ENCODE measurements at places on chromosomes 11 and 22. TPM values are rescaled to one million over a fixed set of nuclear protein-coding genes. Genes with fewer than 3 reads are reported as not detected.

- peak; percentile 30 for DNase-seq
Measured at GRCh38 chr11:50174189-50174588, 141.5 kb downstream of the OR4C45 start.

DNA sequence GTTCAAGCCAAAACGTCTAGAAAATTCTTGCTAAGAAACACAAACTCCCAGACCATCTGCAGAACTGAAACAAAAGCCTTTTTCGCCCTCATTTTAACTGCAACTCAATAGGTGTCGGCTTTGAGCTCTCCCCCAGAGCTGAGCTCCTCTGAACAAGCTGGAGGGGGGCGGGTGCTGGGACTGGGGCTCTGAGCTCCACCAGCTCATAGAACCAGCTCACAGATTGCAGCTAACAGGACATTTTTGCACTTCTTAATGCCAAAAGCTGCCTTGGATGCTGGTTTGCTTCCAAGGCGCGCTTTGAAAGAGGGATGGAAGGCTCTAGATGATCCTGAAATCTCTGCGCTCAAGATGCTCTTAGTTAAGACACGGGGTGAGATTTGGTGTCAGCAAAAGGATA is 6.0 kb upstream of the YWHAH start:
- no peak for DNase-seq

The OR51M1 gene
- total RNA-seq = not detected

DNA sequence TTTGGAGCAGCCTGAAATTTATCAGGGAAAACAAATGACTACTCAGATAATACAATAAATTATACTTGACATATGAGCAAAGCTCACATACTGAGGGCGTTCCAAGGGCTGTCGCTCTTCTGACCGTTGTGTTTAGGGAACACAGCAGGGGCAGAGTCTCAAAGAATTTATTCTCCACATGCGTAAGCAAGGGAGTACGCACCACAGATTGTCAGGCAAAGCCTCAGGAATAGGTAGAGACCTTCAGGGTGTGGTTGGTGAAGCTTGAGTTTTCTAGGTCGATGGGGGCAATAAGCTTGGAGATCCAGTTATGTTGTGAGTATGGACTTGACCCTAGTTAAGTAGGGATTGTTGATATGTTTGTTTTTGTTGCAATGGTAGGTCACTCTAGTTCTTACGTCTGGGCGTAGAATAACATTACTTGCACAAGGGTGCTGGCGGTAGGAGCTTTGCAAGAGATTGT is 830 bp downstream of the ACAT1 start:
- DNase-seq = peak; percentile 58

GRCh38 chr11:74627381-74627780 is 35.0 kb downstream of the POLD3 start:
- no peak for DNase-seq

- DNase-seq = no peak
Measured at GRCh38 chr11:35839368-35840161, 104.3 kb upstream of the LDLRAD3 start.

- DNase-seq = peak; percentile 90
Measured at GRCh38 chr11:46238967-46239800, 38.3 kb upstream of the CREB3L1 start.

The SLC1A2 gene
- 23.7 TPM for total RNA-seq

- DNase-seq = no peak
Measured at GRCh38 chr22:22840780-22841179, 46.8 kb upstream of the IGLL5 start.

DNA sequence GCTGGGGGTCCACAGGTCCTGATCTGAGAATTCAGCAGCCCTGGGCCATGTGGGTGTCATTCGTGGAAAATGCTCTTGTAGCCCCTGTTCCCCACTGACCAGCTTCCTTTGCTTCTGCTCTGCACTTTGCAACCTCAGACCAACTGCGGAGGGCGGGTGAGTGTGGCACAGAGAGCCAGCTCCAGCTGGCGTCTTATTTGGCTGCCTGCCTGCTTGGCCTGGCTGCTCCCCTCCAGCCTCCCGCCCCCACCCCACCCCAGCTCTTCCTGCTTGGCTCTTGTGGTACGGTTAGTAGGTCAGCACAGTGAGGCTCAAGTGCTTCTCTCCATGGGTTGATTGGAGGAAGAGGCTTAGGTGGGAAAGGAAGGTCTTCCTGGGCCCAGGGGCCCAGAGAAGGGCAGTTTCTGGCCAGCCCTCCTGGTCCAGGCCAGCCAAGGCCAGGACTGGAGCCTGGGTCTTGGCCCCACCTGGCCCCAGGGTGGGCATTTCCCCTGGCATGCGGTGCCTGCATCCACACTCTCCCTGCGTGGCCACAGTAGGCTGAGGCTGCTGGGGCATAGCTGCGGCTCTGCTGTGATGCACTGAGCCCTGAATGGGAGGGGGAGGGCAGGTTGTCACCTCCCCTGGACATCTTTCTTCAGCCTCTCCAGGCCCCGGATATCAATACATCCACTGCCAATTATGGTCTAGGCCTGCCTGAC is 26.5 kb downstream of the MYO7A start:
- no peak for DNase-seq

- no peak for DNase-seq
Measured at GRCh38 chr11:23520226-23520960, 660.1 kb upstream of the CCDC179 start.

DNA sequence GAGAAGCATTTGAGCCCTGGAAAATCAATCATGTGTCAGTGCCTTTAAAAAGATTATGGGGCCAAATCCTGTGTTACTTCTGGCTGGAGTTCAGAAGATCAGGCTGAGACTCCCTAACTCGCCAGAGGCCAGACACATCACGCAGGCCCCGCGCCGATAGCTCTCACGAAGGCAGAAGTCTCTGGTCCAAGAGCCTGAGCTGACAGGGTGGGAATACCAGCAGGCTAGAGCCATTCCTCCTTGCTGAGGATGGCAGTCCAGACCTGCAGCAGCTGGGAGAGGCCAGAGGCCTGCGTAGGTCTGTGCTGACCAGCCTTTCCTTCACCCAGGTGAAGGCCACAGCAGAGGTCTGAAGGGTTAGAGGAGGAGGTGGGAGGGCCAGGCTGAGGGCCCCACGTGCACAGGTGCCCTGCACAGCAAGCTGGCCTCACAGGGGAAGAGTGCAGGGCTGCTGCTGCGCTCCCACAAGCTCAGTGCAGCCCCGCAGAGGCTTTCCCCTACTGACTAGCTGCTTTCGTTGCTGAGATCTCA is 52.9 kb downstream of the ST14 start:
- DNase-seq = no peak

GRCh38 chr11:1195682-1196515 is 27.0 kb upstream of the MUC5B start:
- no peak for DNase-seq

- no peak for DNase-seq
Measured at GRCh38 chr22:20244691-20245576, 23.2 kb downstream of the RTN4R start.

GRCh38 chr11:62233730-62234129 is 8.3 kb upstream of the SCGB1D2 start:
- DNase-seq = no peak

DNA sequence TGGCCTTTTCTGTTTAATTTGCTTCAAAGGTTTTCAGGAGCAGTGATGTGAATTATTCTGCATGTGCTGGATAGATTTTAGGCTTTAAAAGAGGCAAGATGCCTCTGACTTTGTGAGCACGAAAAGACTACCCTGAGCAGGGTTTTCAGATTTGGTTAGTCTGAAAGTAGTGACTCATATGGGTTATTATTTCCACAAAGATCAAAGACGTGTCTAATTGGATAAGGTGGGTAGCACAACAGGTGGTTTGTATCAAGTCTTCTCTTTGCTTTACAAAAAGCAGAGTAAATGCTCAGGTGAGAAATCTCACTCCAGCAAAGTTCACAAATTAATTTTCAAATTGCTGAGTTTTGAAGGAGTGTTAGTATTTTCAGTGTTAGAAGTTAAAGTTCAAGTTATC is 37.6 kb upstream of the DBX1 start:
- no peak for DNase-seq

DNA sequence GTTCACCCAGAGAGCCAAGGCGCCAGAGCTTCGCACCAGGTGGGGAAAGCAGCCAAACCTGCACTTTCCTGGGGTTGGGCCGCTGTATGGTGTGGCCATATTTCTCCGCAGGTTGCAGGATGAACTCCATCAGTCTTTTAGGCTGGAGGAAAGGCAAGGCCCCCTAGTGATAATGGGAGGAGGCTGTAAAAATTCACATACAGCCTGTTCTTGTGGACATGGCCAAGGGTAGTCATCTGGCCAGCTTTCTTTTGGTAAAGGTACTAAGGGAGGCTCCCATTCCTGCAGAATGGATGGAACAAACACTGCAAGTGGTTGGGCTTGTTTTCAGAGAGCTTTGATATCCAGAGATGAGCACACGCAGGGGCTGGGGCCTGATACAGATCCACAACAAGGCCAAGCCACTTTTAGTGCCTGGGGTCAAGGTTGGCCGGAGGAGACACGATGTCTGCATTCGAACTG is 29.6 kb downstream of the C22orf31 start:
- DNase-seq = no peak

GRCh38 chr22:28771195-28771791 is 1.2 kb upstream of the CCDC117 start:
- no peak for DNase-seq

GRCh38 chr11:118449316-118449918 is 13.1 kb downstream of the KMT2A start:
- no peak for DNase-seq

DNA sequence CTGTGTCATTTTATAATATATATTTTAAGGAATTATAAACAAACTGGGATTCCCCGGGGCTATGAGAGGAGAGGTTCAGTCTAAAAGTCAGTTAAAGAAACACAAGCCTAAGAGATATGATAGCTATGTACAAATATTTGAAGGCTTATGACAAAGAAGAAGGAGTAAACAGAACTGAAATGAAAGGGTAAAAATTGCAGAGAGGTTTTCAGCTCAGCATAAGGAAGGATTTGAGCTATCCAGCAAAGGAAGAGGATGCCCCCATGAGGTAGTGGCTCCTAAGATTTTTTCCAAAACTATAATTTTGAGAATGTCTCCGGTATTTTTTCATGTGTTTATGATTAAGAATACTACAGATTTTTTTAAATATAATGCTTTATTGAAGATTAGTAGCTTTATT is 57.9 kb upstream of the ANGPTL5 start:
- DNase-seq = peak; percentile 33

DNA sequence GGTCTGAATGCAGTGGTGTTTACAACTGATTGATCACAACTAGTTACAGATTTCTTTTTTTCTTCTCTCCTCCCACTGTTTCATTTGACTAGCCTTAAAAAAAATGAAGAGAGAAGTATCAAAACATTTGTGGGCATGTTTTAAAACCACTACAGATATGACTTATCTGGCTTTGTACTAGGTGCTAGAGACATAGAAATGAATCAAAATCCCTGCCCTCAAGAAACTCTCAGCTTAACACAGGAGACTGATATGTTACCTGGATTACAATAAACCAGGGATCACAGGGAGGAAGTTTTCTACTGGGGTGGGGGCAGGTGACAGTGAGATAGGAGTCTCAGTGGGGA is 25.2 kb upstream of the CTR9 start:
- DNase-seq = no peak

The TRIM3 gene
- 22.0 TPM for total RNA-seq

DNA sequence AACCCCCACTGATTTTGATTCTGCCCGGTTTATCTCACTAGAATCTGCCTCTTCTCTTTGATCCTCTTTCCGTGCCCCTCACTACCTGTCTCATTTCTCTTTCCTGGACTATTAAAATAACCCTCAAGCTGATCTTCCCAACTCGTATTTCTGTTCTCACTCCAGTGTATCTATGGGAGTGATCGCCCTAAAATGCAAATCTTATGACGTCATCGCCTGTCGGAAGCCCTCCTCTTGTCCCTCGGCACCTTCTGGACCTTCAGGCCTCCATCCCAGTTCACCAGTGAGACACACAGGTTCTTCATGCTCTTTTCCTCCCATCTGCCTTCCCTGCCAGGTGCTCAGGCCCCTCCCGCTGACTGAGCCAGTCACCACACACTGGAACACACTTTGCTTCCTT is 234.5 kb upstream of the TBCEL start:
- DNase-seq = no peak

The LUZP2 gene
- under 0.01 TPM for total RNA-seq

GRCh38 chr22:46414704-46415103 is 79.2 kb downstream of the TRMU start:
- no peak for DNase-seq

DNA sequence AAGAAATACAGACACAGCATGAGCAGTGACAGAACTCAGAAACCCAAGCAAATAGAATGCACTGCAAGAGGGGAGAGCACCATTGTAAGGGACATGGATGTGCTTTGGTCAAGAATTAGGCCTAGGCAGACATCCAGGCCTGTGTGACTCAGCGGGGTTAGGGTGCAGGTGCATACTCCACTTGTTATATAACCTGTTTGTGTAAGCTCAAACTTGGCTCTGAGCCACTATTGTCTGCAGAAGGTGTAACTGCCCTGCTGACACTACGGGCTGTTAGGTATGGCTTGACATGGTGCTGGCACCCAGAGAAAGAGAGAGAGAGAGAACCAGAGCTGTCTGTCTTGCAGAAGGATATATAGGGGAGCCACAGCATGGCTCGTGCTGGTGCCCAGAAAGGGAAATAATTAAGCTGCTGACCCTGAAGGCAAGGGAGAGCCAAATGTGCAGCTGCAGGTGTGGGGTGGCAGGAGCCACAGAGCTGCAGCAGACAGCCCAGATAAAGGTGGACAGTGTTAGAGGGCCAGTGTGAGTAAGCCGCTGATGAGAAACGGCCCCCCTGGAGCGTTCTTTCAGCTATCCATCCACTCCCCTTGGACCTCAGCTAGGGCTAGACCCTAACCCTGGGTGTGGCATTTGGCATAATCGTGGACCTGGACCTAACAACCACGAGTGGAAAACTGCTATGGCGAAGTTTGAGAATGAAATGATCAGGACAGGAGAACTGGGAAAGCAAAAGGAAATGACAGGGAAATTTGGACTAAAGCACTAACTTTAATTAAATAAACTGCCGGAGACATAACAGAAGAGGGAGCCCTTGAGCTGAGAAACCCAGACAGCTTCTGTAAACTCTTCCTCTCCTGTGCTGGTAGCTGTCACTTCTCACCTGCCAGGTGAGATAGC is 253.0 kb upstream of the CCDC179 start:
- peak; percentile 37 for DNase-seq

DNA sequence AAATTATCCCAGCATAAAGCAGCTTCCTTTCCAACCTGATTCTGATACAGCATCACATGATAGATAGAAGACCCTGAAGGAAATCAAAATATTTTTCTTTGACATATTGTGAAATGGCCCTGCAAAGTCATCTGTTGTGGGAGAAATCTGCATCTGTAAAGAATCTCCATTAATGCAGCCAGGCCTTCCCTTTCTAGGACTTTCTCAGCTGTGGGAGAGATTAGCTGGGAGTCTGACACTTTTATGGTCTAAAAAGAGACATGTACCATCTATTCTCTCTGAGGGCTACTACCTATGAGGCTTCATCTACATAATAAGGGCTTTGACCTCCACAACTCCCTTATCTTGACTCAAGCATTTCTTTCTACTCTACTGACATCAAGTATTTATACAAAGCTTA is 238.1 kb downstream of the SWAP70 start:
- DNase-seq = peak; percentile 84

The SCUBE2 gene
- 0.97 TPM for total RNA-seq

The UBE4A gene
- 50.3 TPM for total RNA-seq

- DNase-seq = peak; percentile 68
Measured at GRCh38 chr11:47186700-47187695, 764 bp upstream of the PACSIN3 start.

GRCh38 chr11:127639916-127640315 is 639.3 kb upstream of the KIRREL3 start:
- no peak for DNase-seq
